T follicular helper cell (primary cell): ENCODE measurements at places on chromosomes 11 and 22.

GRCh38 chr22:44355716-44356070 is 42.9 kb upstream of the SHISAL1 start:
- DNase-seq, result no peak

GRCh38 chr11:82631722-82632630 is 101.7 kb downstream of the FAM181B start:
- no peak for DNase-seq

DNA sequence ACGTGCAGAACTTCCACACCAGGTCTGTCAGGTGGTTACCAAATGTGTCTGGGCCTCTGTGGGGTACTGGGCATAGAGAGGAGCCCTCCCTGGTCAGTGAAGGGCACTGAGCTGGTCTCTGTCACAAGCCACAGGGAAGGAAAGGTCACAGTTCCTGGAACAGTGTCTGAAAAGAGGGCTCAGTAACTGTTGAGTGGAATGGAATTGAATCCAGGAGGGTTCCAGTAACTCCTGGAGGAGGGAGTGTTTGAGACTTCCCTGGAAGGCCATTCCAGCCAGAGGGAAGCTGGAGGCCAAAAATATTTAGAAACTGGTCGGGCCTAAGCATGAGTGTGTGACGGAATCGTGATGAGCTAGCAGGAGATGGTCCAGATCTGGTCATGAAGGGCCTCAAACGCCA is 7.9 kb downstream of the ACTN3 start:
- no peak for DNase-seq

- no peak for DNase-seq
Observed at GRCh38 chr11:35794333-35794732, 131.8 kb downstream of the TRIM44 start.

DNA sequence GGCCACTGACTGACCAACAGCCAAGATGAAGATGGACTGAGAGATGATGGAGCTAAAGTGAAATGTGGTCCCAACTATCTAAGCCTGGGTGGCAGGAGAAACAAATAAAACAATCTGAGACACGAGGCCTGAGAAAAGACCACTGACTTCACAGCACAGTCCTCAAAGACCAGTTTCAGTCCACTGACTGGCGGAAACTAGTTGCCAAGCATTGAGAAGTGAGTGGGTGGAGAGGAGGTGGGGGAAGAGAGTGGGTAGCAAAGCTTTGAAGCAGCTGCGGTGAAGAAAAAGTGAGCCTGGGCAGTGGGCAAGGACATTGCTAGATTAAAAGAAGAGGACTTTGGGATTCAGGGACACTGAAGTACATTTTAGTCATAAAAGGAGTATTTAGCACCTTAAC is 1.9 kb downstream of the MS4A1 start:
- DNase-seq, result no peak

DNA sequence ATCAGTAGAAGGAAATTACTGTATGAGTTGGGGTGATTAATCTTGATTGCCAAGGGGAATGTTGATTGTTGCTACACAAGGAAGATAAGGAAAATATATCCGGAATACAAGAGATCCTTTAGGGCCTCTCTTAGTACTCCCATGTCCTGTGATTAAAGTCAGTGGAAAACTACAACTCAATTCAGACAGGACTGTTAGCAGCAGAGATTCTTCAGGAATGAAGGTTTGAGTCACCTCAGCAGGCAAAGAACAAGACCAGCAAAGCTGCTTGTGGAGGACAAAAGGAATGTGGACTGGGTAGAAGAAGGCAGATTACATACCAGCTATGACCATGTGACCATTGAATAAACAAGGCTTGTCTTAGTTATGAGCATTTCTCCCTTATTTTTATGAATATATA is 478.2 kb downstream of the BUD13 start:
- DNase-seq, result no peak
